Lung microvascular endothelial cell (primary cell): ENCODE measurements at places on chromosomes 11 and 22. TPM values are rescaled to one million over a fixed set of nuclear protein-coding genes. Genes with fewer than 3 reads are reported as not detected.
A peak's percentile ranks its signal among the peaks of the same experiment; 100 is the strongest.

GRCh38 chr11:76910620-76911414, 50.1 kb downstream of the ACER3 start:
- no peak for DNase-seq

- DNase-seq: peak; percentile 14
Measured at GRCh38 chr11:74466916-74467885, at the start of gene KCNE3. TSS of gene KCNE3 (minus strand) at chr11:74467549. CDS start at chr11:74457563, 9,986 bp downstream.

Gene CDCA5
- total RNA-seq: 2.0 and 3.9 TPM in 2 replicates

DNA sequence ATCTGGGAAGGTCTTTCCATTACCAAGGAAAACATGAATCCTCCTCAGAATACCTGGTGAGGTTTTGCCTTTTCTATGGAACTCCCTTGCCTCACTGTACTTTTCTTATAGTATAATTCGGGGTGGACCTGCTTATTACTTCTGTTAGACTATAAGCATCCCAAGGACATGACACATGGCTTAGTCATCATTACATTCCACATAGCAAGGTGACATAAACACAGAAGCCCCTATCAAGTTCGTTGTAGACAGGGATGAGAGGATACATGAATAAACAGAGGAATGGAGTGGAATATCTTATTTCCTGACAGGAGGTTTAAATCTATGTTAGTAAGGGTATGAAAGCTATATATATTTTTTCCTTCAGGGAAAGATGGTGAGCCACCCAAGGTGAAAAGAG, 532.2 kb upstream of the CCDC90B start:
- no peak for DNase-seq

DNA sequence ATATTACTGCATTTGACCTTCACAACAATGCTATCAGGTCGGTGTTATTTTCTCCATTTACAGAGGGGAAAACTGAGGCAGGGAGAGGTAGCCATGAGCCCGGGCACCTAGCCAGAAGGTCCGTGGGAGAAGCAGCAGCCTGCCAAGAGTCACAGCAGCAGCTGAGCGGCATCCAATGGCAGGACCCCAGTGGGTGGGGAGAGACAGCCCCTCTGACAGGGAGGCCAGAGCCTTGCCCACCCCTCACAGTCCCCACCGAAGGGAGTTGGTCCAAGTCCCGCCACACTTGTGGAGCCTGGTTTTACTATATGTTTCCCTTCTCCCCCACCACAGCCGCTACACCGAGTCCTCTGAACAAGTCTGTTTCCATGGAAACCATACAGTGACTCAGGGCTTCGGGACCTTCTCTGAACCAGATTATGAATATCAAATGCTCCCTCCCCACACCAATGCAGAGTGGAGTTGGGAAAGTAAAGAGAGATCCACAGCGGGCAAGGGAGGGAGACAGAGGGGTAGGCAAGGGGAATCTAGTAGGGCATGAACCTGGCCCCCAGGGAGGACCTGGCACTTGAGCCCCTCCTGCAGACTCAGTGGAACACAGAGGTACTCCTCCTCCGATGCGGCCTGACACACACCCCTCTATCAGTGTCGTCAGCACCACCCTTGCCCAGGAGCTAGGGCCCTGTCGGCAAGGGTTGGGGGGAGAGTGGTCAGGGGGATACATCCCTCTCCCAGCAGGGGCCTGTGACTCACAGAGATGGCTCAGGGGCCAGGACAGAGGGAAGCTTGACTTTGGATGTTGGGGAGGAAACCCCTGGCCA, 2.5 kb downstream of the CHST1 start:
- peak; percentile 67 for DNase-seq

Gene ZNF280A
- total RNA-seq: not detected in 2 replicates

Gene C22orf23
- total RNA-seq: under 0.01 TPM in 2 replicates

DNA sequence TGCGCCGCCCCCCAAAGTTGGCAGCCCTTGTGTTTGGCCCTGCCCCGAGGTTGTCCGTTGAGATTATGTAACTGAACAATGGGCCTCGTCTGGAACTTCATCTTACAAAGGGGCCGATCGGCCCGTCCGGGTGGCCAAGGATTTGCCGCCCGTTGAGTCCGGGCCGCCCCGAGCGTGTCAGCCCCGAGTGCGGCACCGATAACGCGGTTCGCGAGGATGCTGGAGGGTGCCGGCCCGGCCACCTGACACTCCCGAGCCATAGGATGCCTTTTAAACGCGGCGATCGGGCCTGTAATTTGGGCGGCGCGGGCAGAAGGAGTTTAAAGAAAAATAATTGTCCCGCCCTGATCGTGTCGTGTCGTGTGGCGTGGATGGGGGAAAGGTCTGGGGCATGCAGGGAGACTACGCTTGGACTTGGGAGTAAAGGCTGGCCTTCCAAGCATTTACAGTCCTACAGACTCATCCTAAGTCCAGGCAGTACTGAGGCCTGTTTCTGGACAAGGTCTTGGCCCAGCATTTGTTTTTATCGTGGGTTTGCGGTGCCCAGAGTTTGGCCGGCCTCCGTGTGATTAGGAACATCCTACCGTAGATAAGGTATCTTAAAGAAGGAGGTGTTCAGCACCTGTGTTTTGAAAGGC, 1.3 kb downstream of the WEE1 start:
- peak; percentile 56 for DNase-seq

- no peak for DNase-seq
Measured at GRCh38 chr11:32775908-32776307, 18.6 kb downstream of the CCDC73 start.

Gene SCUBE2
- 0.87 and 0.99 TPM in 2 replicates for total RNA-seq

Gene SYT13
- total RNA-seq: under 0.01 TPM in 2 replicates

- DNase-seq: no peak
Measured at GRCh38 chr11:95055283-95055897, 6.2 kb downstream of the KDM4F start.

DNA sequence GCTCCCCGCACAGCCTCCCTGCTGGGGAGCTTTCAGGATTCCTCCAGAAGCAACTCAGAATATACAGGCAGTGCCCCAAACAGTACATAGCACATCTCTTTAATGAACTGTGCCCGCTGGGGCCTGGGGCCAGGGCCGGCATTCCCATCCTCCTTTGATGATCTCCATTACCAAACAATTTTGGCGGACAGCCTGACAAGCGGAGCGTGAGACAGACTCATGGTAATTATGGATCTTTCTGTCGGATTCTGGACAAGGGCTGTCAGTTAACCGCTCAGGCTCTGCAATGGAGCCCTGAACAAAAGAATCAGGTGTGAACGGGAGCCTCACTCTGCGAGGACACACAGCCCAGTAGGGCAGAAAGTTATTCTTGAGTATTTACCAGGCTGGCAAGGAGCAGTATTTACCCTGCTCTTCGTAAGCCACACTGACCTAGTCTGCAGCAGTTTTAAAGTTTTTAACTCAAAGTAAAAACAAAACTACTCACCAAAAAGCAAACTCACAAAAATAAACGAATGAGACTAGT, 174.0 kb downstream of the TBC1D22A start:
- DNase-seq: no peak

- no peak for DNase-seq
Measured at GRCh38 chr22:49964136-49965090, 3.8 kb downstream of the PIM3 start.

DNA sequence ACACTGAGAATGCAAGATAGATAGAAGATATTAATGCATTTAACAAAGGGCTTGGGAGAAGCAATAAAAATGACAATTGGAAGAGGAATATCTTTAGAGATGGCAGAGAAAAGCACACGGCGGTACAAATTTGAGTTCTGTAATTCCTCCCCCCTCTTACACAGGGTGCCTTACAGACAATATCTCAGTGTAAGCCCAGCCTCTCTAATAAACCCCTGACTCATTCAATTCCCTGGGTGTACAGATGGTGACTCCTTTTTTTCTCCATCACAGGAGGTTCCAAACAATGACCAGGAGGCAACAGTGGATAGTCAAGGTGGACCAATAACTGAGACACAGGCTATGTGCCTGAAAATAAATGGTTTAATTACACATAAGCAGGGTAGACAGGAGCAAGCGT, 598.6 kb downstream of the OPCML start:
- DNase-seq: no peak

- peak; percentile 69 for DNase-seq
Measured at GRCh38 chr11:123103326-123103980, 41.5 kb upstream of the HSPA8 start.

Gene FOLH1
- total RNA-seq: under 0.01 TPM in 1 of 2 replicates, not detected in the other

- DNase-seq: no peak
Measured at GRCh38 chr11:104320097-104320496, 156.2 kb upstream of the PDGFD start.

- DNase-seq: peak; percentile 51
Measured at GRCh38 chr11:65476632-65477148, 22.2 kb upstream of the MALAT1 start.

DNA sequence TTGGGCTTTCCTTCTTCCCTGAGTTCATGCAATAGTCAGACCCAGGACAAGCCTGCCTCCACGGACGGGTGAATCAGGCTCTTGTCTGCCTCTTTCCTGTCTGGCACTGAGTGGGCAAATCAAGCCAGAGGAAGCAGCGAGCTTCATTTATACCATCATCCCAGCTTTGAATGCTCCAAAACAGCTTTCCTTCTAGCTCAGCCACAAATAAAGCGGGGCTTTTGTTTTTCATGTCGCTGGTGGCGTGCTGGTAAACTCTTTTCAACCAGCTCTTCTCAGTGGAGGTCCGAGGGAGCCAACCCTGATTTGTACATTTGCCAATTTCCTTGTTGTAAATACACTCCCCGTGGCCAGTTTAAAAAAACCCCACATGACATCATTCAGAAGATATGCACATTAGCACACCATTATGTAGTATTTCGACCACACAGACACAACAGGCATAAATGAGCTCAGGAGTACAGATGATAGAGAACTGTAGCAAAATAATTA, 8.6 kb downstream of the C11orf91 start:
- peak; percentile 99 for DNase-seq

GRCh38 chr11:130979386-130979972, 63.2 kb upstream of the SNX19 start:
- DNase-seq: peak; percentile 55

DNA sequence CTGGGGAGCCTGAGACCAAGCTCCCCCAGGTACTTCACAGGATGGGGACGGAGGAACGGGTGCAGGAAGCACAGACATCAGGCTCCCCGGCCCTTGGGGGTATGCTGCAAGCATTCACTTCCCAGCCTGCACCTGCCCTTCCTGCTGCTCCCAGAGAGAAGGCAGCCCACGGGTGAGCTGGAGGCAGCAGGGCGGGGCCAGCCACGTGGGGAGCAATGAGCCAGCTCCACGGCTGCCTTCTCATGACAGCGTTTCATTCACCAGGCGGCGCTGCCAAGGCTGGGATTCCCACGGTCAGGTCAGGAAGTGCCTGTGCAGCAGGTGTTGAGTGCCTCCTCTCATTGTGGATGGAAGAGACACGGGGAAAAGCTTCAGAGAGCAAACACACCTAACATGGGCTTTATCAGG, 14.5 kb upstream of the PHLDA2 start:
- no peak for DNase-seq

- DNase-seq: no peak
Measured at GRCh38 chr11:2862395-2863275, 22.9 kb downstream of the CDKN1C start.

DNA sequence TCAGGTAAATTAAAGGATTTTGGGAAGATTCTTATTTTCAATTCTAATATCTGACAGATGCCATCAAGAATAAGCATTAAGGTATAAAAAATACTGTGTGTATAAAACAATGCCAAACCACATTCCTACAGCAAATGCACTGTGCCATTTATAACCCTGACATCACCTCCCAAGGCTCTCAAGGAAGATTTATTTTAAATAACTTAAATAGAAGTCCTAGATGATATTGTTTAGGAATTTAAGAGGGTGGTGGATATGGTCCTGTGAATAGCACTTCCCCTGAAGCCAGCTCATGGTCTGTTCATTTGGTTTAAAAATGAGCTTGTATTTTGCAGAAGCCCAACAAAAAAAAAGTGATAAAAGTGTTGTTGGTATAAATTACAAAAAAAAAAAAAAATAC, 32.1 kb downstream of the PPIL2 start:
- peak; percentile 49 for DNase-seq

GRCh38 chr22:21626073-21626734, 3.6 kb downstream of the YDJC start:
- DNase-seq: no peak

Gene CARNS1
- under 0.01 TPM in 2 replicates for total RNA-seq

- DNase-seq: no peak
Measured at GRCh38 chr22:16966251-16966650, 41.8 kb downstream of the GAB4 start.

GRCh38 chr11:66564538-66564937, 3.9 kb downstream of the CTSF start:
- no peak for DNase-seq

Gene DNAJB13
- not detected in 2 replicates for total RNA-seq

- no peak for DNase-seq
Measured at GRCh38 chr11:7603031-7603781, 70.1 kb downstream of the CYB5R2 start.

GRCh38 chr11:15276621-15277020, 161.9 kb downstream of the INSC start:
- peak; percentile 12 for DNase-seq

- DNase-seq: no peak
Measured at GRCh38 chr22:27585141-27585540, 216.4 kb downstream of the MN1 start.

DNA sequence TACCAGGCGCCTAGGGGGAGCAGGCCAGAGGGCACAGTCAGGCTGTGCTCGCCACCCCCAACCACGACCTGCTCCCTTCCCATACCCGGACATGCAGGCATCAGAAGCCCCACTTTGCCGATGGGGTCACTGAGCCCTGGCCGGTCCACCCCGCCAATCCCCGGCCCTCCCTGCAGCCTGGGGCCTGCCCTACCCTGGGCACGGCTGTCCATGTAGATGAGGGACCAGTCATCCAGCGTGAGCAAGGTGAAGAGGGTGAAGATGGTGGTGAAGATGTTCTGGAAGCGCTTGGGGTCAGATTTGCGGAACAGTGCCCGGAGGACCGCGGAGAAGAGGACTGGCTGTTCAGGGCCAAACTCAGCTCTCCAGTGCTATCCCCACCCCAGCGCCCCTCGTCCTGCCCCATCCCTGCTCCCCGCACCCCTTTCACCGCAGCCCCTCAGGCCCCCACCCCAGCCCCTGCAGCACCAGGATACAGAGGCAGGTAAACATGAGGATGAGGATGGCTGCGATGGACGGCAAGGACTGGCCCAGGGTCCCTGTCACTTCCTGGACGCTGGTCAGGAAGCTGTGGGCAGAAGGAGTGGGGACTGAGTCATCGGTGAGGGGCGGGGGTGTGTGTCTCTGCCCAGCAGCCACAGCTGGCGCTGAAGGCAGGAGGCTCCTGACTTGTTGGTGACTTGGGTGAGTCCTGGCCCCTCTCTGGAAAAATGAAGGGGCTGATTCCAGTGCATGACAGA, 5.5 kb downstream of the CATSPER1 start:
- peak; percentile 72 for DNase-seq

DNA sequence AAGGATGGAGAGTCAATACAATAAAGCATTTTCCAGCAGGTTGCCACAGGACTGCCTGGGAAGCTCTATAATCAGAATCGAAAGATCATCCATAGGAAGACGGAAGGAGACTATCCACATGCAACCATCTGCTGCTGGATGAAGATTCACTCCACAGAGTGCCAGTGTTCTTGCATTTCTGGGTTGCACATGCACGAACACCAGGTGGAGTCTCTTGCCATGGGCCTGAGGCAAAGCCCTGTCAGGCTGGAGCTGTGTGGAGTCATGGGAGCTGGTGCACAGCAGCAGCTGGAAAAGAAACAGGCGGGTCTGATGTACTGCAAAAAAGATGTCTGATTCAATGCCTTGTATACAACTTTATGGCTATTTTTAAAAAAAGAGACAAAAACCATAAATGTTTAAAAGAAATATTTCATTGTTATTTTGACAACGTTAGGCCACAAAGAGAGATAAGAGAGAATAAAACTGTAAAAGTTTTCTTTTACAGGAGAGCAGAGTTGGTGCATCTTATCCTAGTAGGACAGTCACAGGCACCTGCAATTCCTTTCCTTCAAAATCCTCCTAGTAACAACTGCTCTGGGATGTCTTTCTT, 12.9 kb upstream of the FAT3 start:
- DNase-seq: no peak

Gene MFRP
- total RNA-seq: under 0.01 TPM in 1 of 2 replicates, not detected in the other
